ENCODE measurements at places on chromosomes 2 and 18.

- DNase-seq = no peak
Observed at GRCh38 chr18:55647331-55647730, 59.3 kb upstream of the TCF4 start.

- no peak for DNase-seq
Observed at GRCh38 chr2:235747001-235747785, 253.3 kb downstream of the AGAP1 start.

- DNase-seq = no peak
Observed at GRCh38 chr2:88416016-88416663, 36.4 kb downstream of the FOXI3 start.

DNA sequence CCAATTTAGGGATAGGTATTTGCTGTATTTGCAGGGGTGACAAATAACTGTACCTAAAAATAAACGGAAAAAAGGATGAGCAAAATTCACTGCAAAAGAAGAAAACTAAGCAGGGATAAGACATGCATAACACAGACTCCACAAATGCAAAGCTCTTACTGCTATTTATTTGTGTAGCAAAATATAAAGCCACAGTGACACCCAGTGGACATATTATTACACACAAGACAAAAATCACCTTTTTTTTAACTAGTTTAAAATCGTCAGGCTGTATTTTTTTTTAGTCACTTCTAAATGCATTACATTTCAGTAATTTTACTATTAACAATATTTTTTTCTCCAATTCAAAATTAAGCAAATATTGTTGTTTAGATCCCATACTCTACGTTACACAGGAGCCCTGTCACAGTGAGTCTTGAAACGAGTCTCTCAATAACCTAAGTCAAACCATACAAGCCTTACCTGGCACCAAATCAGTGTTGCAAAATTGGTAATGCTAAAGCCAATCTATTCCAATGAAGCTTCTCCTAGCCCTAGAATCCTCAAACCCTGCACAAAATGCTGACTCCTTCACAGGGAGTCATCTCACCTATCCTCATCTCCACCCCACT lies 23.7 kb downstream of the METTL4 start:
- DNase-seq = peak; percentile 18

GRCh38 chr2:8433390-8433789 lies 248.5 kb upstream of the ID2 start:
- no peak for DNase-seq

DNA sequence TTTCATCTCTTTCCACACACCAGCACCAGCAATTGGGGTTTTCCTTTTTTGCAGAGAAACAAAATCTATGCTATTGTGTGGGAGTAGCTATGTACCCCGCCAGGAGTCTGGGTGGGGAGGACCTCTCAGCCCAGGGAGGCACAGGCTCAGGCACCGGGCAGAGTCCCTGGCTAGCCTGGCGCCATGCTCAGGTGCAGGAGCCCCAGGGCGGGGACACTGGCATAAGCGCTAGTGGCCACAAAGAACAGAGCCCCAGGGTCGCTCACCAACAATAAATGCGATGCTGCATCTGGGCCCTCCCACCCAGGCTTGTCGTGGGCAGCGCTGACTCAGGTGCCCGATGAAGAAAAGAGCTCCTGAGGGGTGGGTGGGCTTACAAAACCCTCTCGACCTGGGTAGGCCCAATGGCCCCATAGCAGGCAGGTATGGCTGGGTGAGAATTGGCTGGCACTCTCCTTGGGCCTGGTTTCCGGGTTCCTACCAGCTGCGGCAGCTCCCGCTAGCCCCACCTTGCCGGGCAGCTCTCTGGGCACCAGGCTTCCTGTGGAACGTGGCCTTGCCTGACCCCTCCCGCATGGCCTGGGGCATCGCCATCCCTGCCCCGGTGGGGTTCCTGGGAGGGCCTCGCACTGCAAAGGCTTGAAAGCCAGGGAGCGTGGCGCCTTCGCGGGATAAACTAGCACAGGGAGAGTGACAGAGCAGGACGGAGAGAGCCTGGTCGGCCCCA lies 31.8 kb upstream of the COL6A3 start:
- no peak for DNase-seq

GRCh38 chr2:241451840-241452506 lies 56.4 kb downstream of the STK25 start:
- no peak for DNase-seq

DNA sequence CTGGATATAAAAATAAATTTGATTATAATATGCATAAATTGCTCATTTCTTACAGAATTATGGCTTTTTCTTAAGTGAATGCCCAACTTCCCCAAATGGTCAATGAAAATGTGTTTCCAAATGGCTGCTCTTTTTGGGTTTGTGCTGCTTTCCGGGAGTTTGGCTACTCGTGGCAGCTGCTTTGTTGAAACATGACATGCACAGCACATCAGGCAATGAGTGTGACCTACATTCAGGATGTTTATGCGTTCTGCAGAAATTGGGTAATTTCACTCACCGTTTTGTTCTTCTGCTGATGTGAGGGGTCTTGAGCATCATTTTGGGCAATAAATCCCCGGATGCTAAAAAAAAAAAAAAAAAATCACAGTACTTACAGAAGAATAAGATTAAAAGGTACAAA lies 825.0 kb upstream of the KLHL29 start:
- no peak for DNase-seq

GRCh38 chr2:120237491-120237902 lies 14.3 kb upstream of the TMEM185B start:
- DNase-seq = no peak

DNA sequence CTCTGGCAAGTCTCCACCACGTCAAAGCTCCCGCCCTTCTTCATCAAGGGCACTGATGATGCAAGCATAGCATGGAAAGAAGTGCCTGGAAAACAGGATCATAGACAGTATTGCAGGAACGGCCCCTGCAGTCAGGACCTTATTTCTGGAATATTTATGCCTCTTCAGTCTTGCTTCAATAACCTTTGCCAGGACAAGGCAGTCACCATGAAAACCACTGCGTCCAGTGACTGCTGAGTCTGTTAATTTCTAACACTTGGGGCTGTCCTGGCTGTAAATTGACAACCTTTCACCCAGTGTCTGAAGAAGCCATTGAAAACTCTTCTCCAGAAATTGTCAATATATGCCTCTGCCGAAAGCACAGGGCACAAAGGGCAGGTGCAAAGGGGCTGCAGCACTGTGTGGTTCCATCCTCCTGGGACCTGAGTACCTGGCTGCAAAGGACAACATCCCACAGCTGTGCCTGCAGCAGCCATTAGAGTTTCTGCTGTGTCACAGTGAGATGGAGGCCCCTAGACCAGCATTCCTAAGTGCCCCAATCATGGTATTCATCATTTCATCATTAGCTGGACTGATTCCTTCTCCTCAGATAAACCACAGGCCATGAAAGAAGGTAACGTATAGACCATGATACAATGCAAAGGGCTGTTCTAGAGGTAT lies 819.6 kb downstream of the RNF144A start:
- DNase-seq = no peak

- no peak for DNase-seq
Observed at GRCh38 chr2:71603311-71603811, 150.0 kb downstream of the DYSF start.

- no peak for DNase-seq
Observed at GRCh38 chr2:74441170-74441689, 507 bp downstream of the RTKN start.

- DNase-seq = no peak
Observed at GRCh38 chr2:191287820-191288219, 42.6 kb downstream of the MYO1B start.
